Endothelial cell of coronary artery (primary cell): ENCODE measurements at places on chromosomes 5 and 9. TPM values are rescaled to one million over a fixed set of nuclear protein-coding genes. Genes with fewer than 3 reads are reported as not detected.

The GHR gene
- total RNA-seq: 0.66 and 0.99 TPM in 2 replicates

The QRFP gene
- not detected in 2 replicates for total RNA-seq

The INSL4 gene
- not detected in 2 replicates for total RNA-seq

The EQTN gene
- total RNA-seq: not detected in 2 replicates

The BTNL8 gene
- total RNA-seq: not detected in 2 replicates

The GRXCR2 gene
- not detected in 2 replicates for total RNA-seq

The NR5A1 gene
- total RNA-seq: not detected in 2 replicates

The ZNF608 gene
- total RNA-seq: 9.7 and 13.9 TPM in 2 replicates

The MAMDC2 gene
- total RNA-seq: 3.0 and 10.2 TPM in 2 replicates

The IFNK gene
- total RNA-seq: not detected in 2 replicates

The ABL1 gene
- total RNA-seq: 44.4 and 53.6 TPM in 2 replicates

The KCNV2 gene
- total RNA-seq: not detected in 2 replicates

The ZDHHC11B gene
- total RNA-seq: not detected in 2 replicates

The OSMR gene
- total RNA-seq: 9.7 and 54.0 TPM in 2 replicates

The MACIR gene
- total RNA-seq: 9.3 and 14.0 TPM in 2 replicates

The TLX3 gene
- not detected in 2 replicates for total RNA-seq

The NUTM2G gene
- total RNA-seq: not detected in 2 replicates

The OTULINL gene
- total RNA-seq: under 0.01 TPM in 2 replicates
